ENCODE measurements at places on chromosomes 1 and 21. TPM values are rescaled to one million over a fixed set of nuclear protein-coding genes. Genes with fewer than 3 reads are reported as not detected.

GRCh38 chr1:161071886-161072371 is 2.2 kb upstream of the ARHGAP30 start:
- DNase-seq = peak; percentile 64

DNA sequence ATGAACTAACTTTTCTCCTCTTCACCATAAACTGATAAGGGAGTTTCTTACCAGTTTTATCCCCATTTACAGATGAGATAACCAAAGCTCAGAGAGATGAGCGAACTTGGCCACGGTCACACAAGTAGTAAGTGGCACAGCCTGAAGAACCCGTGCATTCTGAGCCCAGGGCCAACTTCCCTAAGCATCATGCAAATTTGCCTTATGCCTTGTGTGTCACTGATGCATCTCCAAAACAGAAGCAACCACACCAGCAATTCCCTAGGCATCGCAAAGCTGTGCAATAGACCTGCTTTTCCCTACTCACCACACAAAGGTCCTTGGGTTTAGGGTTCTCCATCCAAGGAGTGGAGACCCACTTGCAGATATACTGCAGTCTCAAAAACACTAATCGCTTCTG is 304.5 kb upstream of the KAZN start:
- DNase-seq = no peak

GRCh38 chr1:171953835-171954234 is 112.5 kb downstream of the DNM3 start:
- no peak for DNase-seq

DNA sequence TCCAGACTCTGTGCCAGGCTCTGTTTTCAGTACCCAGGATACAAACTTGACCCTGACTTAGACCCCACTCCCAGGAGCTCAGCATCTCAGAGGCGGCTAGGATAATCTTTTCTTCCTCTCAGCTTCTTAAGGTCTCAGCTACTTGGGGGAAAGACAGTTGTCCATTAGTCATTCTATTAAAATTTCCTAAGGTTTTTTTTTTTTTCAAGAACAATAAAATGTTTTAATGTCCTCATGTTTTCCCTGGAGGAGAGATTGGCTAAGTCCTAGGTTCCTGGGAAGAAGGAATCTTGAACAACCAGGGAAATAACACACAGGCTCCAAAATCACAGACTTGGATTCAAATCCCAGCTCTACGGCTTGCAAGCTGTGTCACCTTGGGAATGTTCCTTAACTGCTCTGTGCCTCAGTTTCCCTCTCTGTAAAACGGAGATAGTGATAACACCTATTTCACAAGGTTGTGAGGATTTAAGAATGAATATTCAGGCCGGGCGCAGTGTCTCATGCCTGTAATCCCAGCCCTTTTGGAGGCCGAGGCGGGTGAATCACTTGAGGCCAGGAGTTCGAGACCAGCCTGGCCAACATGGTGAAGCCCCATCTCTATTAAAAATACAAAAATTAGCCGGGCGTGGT is 33.0 kb downstream of the CDK18 start:
- peak; percentile 10 for DNase-seq

GRCh38 chr1:182460550-182460951 is 10.6 kb downstream of the RGSL1 start:
- no peak for DNase-seq

GRCh38 chr1:170402476-170403311 is 129.3 kb upstream of the GORAB start:
- no peak for DNase-seq

GRCh38 chr1:224325959-224326358 is 4.0 kb downstream of the NVL start:
- DNase-seq = no peak

GRCh38 chr1:4682607-4683220 is 28.3 kb downstream of the AJAP1 start:
- no peak for DNase-seq

GRCh38 chr1:114757455-114758255 is at the start of gene CSDE1:
TSS of gene CSDE1 (minus strand) at chr1:114757984. CDS start at chr1:114739890, 18,094 bp downstream.
- DNase-seq = peak; percentile 98

DNA sequence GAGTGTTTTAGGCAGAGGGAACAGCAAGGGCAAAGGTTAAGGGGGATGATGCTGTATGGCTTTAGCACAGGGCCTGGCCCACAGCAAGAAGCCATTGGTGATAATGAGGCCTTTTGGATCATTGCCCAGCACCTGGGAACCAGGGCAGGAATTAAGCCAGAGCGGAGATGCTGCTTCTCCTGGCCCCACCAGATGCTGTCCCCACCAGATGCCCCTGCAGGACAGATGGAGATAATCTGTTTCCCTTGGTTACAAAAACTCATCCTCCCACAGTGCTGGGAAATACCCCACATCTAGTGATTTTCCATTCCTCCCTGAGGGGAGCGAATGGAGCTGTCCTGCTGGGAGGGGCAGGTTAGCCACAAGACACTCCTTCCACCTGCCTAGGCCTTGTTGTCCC is 18.8 kb downstream of the OPRD1 start:
- no peak for DNase-seq

GRCh38 chr21:36491209-36491910 is 11.4 kb upstream of the CLDN14 start:
- DNase-seq = peak; percentile 26

DNA sequence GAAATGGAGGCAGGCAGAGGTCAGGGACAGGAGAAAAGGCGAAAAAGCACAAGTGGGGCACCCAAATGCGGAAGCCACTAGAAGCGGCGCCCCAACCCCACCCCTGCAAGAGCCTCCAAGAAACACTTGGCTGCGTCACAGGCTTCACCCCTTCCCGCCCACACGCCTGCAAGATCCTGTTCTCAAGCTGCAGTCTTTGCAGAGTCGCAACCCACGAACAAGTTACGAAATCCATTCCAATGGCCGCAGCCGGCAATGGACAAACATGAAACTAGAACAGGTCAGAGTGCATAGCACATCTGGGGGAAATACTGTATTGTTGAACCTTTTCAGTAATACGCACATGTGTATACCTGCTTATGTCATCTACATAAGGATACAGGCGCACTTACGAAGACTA is 103.6 kb downstream of the PSMG1 start:
- peak; percentile 79 for DNase-seq

GRCh38 chr1:67921725-67922489 is 88.6 kb upstream of the GNG12 start:
- DNase-seq = no peak

DNA sequence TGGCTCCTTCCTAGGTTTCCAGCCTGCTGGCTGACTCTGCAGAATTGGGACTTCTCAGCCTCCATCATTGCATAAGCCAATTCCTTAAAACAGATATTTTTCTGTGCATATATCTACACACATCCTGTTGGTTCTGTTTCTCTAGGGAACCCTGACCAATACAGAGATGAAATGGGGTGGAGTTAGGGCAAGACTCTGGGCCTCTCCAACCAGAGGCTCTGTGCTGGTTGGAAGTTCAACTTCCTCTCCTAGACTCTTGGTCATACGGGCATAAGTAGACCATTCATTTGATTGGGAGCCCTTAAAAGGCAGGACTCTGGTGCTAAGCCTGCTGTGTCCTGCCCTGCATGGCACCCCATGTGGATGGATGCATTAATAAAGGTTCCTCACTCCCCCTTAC is 55.0 kb downstream of the CNIH3 start:
- DNase-seq = no peak

DNA sequence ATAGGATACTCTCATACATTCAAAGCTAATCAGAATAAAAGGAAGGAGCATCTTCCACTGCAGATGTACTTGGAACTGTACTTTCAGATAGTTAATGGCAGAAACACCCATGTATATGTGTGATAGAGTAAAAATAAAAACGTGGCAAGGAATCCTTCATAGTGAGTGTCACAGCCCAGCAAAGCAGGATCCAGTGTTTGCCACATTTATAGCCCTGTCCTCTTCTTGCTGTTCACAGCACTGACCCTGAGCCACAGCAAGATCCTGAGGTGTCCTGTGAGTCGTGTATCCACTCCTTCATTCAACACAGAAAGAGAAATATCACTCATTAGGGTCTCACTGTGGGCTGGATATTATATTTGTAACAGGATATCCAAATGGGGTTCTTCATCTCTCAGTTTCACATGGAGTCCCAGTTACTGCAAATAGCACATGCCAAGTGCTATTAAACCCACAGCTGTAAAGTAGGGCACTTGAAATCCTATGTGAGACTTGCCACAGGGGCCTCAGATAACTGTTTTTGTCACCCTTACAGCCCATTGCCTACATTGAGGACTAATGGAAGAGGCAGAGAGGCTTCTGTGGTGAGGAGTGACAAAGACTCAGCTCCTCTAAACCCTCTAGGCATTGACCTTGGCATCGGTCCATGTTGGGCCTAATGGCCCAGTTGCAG is 41.3 kb downstream of the CYP2J2 start:
- no peak for DNase-seq

GRCh38 chr1:222792744-222793143 is 22.1 kb upstream of the DISP1 start:
- DNase-seq = no peak

GRCh38 chr1:58883037-58883887 is 99.4 kb upstream of the JUN start:
- peak; percentile 54 for DNase-seq

DNA sequence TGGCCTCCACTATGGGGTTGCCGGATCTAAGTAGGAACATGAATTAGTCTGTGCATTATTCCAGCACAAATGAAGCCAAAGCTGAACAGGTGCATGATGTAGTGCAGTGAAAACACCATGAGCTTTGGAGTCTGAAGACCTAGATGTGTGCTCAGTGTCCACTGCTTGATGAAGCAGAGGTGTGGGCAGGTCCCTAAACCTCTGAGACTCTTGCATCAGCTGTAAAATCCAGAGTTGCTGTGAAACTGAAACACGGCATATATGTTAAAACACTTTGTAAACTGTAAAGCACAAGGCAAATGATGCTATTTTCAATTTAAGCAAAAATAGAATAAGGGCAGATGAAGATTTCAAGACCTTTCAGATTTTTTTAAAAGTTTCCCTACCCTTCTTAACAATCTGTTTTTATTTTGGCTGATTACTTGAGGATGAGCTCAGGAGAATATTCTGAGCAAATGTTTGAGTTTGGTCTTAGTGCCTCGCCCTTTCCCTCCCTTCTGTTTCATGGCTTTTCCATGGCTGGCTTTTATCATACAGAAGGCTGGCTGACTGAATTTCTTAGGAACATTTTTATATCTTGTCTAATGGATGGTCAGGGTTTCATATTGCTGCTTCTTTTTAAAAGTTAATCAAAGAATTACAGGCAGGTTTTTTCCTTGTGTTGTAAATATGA is 221.8 kb downstream of the NTNG1 start:
- no peak for DNase-seq

DNA sequence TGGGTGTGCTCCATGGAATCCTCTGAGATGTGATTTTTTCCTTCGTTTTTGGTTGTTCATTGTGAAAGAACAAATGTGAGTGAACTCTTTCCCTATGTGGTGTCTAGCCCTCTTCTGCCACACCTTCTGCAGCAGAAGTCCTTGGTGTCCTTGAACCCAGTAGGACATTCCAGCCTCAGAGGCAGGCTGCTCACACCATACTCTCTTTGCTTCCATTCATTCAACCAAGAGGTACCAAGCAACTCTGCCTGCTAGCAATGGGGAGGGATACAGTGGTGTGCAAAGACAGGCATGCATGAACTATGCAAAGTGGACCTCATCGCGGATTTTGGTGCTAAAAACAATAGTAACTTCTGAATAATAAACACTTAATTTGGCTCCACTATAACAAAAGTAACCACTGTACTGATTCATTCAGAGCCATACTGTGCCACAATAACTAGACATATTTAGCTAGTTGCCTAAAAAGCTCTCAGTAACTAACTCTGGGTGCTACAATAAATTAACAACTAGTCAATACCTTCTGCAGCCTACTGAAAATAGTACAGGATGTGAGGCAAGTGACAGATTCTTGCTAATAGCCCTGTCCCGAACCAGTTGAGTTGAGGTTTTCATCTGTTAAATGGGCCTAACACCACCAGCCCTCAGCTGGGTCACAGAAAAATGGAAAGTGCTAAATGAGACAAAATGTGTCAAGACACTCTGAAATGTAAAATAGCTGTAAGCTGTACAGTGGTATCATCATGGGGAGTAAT is 155.4 kb downstream of the SLC45A1 start:
- no peak for DNase-seq

GRCh38 chr1:187960125-187960638 is 1131.4 kb downstream of the PLA2G4A start:
- no peak for DNase-seq

- DNase-seq = no peak
Measured at GRCh38 chr1:12407050-12407961, 177.5 kb downstream of the VPS13D start.

- no peak for DNase-seq
Measured at GRCh38 chr1:89063094-89063493, 1.9 kb downstream of the GBP1 start.

DNA sequence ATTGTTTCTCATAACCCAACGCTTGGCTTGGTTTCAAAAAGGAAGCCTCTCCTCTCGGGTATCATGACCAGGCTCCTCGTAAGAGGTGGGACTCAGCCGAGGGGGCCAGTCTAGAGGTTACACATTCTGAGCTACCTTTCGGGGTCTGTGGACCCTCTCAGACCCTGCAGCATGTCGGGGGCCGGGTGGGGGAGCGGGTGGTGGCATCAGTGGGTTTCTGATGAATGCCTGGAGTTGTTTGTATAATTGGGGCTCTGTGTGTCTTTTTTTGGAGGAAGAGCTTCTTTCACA is 229.3 kb downstream of the CAMTA1 start:
- DNase-seq = no peak

DNA sequence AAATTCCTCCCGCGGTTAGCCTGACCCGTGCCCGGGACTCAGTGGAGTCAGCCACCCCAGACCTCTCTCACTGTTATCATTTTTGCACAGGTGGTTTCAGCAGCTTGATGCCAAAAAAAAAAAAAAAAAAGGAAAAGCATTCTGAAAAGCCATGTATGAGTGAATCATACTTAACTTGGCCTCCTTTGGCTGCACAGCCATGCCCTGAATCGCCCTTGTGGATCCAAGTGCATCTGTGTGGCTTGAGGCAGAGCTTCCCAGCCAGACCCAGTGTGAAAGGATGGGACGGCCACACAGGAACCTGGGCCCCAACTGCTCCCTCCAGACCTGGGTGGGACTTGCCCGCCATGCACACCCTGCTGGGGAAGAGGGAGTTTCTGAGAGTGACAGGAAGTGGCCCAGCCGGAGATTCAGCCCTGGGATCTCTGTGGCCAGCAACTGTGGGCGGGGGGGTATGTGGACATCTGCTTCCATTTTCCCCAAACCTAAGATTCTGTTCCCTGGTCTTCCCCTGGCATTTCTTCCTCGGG is 8.6 kb downstream of the YBEY start:
- DNase-seq = no peak

GRCh38 chr1:77434967-77435366 is 153.1 kb downstream of the AK5 start:
- no peak for DNase-seq

The KCNE1 gene
- 0.32 TPM for total RNA-seq

The BTG3 gene
- 19.0 TPM for total RNA-seq

The GSTM5 gene
- 6.1 TPM for total RNA-seq

The PDPN gene
- total RNA-seq = 12.8 TPM

The CHD5 gene
- 2.1 TPM for total RNA-seq

The ZNF670 gene
- 1.9 TPM for total RNA-seq

The SAMSN1 gene
- 3.2 TPM for total RNA-seq

The HSD11B1 gene
- total RNA-seq = 2.8 TPM

The FAM72C gene
- total RNA-seq = 1.0 TPM

The SLC44A5 gene
- total RNA-seq = 4.2 TPM

The CELA2A gene
- not detected for total RNA-seq

The DIO1 gene
- total RNA-seq = not detected
